ENCODE measurements at places on chromosomes 7 and 10.

DNA sequence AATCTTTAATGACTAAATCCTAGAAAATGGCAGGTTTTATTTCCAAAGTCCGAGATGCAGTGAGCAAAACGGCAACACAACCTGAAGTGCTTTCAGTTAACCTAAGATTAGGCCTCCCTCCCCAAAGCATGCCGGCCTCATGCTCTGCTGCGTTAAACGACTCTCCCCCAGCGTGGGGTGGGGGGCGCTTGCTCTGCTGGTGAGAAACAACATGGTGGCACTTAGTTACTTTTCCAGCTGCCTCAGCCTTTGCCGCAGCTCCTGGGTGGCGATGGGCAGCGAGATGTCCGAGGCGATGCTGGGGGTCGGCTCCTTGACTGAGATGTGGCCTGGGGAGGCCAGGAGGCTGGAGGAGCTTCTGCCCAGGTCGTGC is 36.7 kb upstream of the NCAPG2 start:
- DNase-seq, result no peak

DNA sequence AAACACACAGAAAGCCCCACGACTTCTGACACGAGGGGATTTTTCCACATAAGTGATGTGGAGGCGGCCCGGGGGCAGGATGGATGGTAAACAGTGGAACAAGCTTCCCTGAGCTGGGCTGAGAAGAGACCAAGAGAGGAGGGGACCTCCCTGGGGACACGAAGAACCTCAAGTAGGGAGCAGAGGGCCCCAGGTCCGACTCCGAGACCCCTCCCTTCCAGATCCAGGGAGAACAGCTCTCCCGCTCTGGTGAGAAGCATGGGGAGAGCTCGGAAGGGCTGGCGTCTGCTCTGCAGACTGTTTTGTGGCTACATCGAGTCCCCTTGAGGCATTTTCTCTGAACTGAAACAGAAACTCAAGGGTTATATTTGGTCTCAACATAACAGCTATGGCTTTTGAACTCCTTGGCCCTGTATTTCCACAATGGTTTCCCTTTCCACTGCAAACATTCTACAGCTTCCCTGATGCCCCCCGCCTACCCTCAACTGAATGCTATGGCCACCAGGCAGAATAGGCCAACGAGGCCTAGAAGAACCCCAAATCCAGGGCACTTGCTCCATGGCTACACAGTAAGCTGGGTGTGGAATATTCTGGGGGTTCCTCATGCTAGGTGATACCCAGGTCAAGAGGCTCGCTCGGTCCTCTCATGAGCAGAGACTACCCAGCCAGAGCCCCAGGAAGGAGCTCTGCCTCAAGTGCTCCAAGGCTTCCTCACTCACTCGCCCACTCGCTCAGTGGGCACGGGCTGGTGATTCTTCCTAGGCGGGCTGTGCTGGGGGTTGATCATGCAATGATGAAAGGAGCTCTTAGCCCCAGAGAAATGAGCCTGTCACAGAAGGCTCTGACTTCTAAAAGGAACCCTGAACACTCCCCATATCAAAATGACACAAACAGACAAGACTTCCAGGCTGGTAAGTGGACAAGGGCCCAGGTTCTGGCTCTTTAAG is 47.5 kb downstream of the FAM53B start:
- DNase-seq, result no peak

- DNase-seq, result no peak
Measured at GRCh38 chr10:66625709-66626590, 299.9 kb upstream of the LRRTM3 start.

GRCh38 chr7:36278069-36278619 is 111.5 kb upstream of the ANLN start:
- no peak for DNase-seq

DNA sequence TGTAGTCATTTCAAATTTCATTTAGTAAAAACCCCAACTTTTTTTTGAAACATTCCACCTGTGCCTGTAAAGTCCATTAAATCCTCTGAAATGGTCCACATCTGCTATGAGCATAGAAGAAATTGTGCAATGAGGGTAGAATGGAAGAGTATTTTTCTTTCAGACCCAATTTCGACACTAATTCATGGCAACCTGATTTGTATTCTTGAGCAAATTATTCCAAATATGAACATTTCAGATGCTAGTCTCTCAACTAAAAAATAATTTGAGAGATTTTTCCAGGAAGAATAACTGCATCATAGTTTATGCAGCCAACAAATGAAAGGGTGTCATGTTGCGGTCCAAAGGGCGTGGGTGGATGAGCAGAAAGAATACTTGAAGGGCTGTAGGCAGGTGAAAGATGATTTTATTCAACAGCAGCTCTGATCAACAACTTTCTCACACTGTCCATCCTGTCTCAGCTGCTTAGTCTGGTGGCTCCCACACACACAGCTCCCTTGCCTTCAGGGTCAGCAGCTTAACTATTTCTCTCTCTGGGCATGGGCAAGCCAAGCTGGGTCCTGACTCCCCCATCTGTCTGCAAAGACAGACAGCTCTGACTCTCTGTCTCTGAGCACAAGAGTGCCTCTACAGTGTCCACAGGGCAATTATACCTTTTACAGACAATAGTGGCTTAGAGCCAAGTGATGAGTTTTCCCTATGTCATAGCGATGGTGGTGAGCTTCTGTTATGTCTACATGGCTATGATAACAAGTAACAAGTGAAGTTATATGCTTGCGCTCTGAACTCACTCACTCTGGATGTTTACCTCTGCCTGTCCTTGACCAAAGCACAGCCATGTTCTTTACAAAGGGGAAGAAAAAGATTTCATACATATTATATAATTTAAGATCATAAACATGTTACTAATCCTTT is 11.5 kb downstream of the STEAP2 start:
- no peak for DNase-seq

DNA sequence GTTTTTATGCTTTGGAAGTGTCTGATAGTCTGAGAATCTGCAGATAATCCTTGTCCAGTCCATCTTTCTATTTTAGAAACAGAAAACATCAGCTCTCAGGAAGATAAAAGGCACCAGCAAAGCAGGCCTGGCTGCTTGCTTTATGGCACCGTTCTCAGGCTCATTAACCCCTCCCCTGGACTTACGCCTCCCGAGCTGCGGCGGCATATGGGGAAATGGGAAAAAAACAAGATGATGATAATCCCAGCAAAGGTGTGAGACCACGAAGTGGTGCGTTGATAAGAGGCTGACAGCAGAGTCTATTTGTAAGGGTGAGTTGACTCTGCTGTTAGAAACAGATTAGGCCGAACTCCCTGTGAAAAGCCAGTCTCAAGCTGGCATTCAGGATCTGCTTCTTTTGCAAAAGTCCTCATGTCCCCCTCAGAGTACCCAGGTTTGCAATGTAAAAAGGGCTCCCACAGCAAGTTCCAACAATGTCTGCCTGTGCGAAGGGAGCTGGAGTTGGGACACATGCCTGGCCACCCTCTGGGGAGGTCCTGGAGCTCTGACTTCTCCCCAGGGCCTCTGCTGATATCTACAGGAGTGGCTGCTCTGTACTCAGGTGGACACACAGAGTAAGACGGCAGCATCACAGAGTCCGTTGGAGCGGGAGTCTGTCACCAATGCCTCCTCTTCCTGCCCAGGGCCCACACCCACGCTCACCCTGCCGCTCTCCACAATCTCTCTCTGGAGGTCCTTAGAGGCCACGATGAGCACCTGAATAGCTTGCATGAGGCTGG is 54.3 kb downstream of the SPDYE5 start:
- DNase-seq, result no peak

DNA sequence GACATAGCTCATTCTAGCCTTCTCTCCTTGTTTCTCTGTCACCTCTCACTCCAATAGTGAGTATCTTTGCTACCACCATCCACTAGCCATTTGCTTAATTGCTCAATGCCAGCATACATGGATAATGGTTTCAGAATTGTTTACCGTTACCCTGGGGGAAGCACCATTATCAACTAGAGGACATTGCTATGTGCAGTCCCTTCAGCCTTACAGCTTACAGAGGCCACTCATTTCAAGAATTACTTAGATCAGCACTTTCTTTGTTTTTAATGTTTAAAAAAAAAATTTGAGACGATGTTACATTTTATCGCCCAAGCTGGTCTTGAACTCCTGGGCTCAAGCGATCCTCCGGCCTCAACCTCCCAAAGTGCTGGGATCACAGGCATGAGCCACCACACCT is 14.8 kb upstream of the ORAI2 start:
- DNase-seq, result no peak

- DNase-seq, result no peak
Measured at GRCh38 chr7:44150466-44150832, 9.3 kb upstream of the MYL7 start.

GRCh38 chr10:34255035-34255434 is 560.1 kb downstream of the PARD3 start:
- no peak for DNase-seq

DNA sequence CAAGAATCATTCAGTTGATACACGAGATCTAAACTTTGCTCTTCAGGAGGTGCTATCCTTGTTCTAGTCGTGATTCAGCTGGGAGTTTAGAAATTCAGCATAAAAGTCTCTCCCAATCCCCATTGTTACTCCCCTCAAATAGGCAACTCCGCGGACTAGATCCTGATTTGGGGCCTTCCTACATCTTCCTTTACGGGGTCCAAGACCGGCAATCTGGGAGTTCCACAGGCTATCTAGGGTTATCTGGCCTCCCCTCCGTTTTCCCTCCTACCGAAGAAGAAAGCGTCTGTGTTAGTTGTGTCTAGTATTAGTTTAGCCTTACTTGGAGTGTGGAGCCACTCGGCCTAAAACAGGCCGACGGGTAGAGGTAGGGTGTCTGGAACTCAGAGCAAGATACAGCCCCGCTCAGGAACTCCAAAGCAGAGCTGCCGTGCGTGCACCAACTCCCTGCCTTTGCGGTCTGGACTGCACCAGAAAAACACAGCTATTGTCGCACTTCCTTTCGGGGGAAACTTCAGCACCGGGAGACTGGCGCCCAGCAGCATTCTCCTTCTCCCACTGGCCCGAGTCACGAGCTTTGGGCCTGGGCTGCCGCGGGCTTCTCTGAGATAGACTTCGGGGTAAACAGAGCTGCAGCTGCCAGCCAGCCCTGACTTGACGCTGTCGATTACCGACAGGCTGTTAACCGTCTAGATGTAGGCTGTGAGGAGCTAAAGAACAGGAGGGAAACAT is 1.5 kb upstream of the DLX5 start:
- DNase-seq, result no peak

DNA sequence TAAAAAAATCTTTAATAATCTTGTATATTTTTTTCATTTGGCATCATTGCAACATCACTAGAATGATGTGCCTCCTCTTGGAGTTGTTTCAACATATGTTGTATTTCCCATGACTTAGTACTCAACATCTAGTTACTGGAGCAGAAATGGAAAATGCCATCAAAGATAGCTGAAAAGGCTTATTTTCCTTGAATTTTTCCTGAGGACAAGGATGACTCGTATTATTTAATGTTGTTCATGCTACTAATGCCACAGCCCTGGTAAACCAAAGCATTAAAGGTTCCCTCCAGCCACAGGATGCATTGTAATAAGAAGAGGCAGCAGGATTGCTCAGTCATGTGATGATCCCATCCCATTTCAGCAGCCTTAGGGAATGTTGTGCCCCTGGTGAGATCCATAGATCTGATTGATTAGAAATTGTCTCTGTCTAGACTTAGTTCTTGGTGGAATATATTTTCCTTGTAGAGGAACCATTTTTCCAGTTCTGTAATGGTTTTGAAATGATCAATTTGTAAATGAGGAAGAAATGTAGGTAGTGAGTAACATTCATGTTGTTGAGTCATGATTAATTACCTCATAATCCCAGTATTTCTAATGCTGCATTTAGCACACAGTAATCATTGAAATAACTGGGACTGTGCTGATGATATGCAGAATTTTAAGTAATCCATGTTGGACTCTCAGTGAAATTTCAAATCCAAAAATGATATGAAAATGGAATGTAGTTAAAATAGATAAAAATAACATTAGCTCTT is 91.3 kb upstream of the SMIM30 start:
- no peak for DNase-seq

GRCh38 chr7:156026076-156026600 is 213.9 kb upstream of the SHH start:
- DNase-seq, result no peak

DNA sequence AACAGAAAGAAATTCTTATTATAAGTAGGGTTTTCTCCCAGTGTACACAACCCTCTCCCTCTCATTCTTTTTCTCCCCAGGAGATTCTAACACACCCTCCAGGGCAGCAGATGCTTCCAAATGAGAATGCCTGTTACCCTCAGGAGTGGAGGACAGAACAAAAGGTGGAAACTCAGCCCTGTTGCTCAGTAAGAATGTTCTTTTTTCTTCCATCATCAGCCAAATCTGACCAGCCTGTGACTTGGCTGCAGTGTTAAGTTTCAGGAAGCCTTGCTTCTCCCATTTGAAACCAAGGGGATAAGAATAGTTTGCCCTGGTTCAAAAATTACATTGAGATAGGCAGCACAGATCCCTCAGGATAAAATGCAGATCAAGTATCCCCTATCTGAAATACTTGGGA is 77.5 kb upstream of the EEPD1 start:
- DNase-seq, result no peak

GRCh38 chr7:39624935-39625694 is 1.7 kb downstream of the RALA start:
- DNase-seq, result no peak

GRCh38 chr10:20616918-20617810 is 279.9 kb downstream of the NEBL start:
- no peak for DNase-seq

DNA sequence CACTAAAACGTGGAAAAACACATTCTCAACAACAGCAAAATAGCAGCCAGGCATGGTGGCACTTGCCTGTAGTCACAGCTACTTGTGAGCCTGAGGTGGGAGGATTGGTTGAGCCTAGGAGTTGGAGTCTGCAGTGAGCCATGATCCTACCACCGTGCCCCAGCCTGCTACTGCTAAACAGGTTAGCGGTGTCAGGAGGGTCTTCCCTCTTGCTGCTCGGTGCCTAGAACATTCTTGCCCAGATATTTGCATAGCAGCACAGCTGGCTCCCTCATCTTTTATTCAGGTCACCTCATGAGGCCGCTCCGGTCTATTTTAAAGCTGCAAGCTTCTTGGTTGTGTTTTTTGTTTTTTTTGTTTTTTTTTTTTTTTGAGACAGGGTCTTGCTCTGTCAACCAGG is 2.9 kb upstream of the RABGEF1 start:
- no peak for DNase-seq

DNA sequence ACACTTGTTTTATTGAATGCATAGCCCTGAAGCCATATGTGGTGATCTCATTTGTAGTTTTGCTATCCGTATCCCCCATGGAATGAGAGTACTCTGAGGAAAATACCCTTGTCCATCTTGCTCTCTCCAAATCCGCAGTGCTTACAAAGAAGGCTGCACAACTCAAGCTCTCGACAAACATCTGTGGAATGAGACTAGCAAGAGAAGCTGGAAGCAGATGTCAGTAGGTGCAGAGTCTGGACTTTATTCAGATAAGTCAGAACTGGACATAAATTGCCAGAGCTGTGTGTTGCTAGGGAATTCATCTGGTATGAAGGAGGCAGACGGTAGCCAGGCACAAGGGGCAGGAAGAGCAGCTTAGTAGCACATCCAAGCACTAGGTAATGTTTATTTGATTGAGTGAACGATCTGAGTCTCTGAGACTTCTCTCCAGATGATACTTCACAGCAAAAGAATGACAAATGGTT is 1046.2 kb downstream of the XPNPEP1 start:
- no peak for DNase-seq

- DNase-seq, result no peak
Measured at GRCh38 chr10:79946271-79947082, 2.4 kb downstream of the SFTPD start.

- DNase-seq, result no peak
Measured at GRCh38 chr7:134245253-134245652, 71.5 kb downstream of the SLC35B4 start.

- DNase-seq, result no peak
Measured at GRCh38 chr10:95516774-95517373, 44.3 kb downstream of the SORBS1 start.

GRCh38 chr7:122225874-122226273 is 78.7 kb downstream of the FEZF1 start:
- no peak for DNase-seq

GRCh38 chr7:94056796-94057207 is 52.6 kb upstream of the BET1 start:
- DNase-seq, result no peak

Data from HTR-8/SVneo (cell line).